WERI-Rb-1 (cell line): ENCODE measurements at places on chromosomes 11 and 22.

GRCh38 chr11:16015741-16016467 is 340.4 kb downstream of the SOX6 start:
- no peak for DNase-seq

DNA sequence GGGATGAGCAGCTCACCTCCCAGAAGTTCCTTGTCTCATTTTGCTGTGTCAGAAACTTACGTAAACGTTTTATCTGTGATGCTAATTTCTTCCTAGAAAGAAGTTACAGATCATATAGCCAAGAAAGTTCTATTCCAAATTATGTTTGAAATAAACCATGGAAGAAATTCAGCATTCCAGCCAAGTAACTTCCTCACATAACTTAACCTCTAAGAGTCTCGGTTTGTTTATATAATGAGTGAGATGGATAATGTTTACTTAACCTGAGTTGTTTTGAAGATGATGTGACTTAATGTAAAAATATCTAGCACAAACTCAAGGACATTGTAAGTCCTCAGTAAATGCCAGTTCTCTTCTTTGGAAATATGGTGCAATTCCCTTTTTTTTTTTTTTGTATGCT is 8.9 kb upstream of the MUC15 start:
- DNase-seq: no peak

GRCh38 chr11:96049426-96049825 is 125.5 kb upstream of the MTMR2 start:
- no peak for DNase-seq

DNA sequence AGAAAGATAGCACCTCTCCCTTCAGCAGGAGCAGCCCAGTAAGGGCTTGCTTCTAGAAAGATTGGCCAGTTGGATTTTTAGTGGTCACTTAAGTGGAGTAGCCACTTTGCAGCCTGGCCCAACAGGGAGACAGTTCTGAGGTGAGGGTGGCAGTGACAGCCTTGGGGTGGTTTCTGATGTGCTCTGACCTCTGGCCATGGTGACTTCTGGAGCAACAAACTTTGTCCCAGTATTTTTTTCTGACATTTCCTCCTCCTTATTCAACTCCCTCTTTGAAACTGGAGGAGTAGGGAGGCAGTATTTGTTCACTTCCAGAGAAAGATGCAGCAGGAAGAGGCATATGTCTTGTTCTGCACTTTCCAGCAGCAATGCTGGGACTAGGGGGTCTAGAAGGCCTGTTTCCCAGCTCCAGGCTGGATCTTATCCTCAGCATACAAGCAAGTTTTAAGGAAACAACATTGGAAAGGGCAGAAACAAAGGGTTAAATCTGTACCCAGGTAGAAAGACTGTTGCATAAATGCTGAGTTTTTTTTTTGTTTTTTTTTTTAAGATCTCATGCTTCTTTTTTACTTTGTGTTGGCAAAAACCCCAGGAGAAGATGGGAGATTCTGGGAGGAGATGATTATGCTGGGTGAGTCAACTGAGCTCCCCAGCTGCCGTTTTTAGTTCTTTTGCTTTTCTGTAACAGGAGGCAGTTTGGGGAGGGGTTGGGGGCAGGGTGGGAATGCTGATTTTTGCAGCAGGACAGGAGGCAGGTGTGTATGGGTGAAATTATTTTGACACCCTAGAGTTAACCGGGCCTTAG is 37.2 kb downstream of the RCOR2 start:
- no peak for DNase-seq

DNA sequence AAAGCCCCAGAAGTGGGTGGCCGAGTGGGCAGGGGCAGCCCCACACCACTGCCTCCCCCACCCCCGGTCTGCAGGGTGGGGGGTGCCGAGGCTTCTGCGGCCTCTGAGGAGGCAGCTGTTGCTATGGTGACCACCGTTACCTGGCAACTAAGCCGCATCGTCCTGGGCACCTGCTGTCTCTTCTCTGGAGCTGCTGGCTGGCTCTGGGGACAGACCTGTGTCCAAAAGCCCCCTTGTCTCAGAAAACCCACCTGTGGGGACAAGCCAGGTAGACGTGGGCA is 79.9 kb upstream of the PRR5 start:
- DNase-seq: peak; percentile 90

DNA sequence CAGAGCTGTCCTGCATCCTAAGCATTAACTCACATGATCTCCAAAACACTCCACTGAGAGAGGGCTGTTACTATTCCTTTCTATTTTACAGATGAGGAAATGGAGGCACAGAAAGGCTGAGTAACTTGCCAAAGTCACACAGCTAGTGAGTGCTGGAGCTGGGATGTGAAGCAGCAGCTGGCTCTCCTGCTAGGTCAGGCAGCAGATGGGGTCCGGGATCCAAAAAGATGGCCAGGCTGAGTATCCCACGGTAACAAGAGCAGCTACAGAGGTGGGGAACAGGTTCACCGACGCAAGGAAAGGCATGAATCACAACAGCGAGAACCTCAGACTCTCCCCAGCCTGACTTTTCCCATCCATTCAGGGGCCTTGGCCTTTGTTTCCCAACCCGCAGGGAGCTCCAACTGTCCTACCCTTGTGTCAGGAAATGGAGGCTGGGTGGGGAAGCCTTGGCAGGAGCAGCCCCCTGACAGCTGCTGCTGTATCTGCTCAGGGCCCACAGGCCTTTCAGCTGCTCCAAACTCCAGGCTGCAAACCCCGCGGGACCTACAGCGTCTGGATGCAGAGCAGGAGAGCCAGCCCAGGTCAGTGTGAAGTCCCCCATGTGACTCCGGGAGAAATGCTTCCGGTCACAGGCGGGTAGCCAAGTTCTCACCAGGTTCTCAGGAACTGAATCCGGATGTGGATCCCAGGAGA is 29.5 kb downstream of the DKK3 start:
- no peak for DNase-seq

DNA sequence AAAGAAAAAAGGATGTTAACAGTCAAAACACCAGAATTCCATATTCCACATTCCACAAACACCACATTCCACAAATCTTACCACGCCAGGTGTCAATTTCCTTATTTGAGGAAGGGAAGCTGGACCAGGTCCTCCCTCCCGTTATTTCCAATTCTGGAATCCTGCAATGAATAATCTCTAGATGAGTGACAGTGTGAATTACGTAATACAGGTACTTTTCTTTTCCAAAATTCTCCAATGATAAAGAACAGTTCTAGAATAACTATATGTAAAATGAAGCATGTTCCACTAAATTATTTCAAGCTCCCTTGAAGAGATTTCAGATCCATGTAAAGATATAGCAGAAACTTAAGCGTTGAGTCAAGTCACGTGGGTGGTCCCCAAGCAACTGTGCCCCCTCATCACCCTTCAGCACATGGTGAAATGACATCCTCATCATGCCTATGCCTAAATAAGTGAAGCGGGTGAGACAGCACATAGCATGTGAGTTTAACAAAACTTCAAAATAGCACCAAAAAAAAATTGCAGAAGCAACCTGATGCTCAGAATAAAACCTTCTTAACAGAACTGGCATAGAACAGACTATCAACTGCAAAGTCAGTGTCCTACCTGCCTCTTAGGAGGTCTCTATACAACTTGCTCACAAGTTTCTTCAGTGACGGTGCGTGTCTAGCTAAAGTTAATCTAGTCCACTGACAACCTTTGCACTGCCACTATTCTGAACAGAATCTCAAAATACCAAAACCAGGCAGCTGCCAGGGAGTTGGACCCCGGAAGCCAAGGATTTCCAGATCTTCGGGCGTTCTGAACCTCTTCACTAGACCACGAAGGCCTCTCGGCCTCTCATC is 876 bp downstream of the NFRKB start:
- no peak for DNase-seq

DNA sequence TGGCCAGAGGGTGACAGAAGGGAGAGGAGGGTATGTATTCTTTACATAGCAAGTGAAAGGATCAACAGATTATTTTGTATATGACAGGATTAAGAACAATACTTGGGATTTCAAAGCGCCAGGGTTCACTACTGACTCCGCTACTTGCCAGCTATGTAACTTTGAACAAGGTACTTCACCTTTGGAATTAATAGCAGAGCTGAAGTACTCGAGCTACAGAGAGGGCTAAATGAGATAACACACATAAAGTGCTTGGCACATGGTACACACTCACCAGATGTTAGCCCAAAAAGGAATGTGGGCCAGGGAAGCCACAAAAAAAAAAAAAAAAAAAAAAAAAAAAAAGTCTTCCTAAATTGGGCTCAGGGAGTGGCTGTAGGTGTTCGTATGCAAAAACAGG is 408.4 kb downstream of the BUD13 start:
- DNase-seq: no peak
